Aorta (tissue), 5 donors: ENCODE measurements at places on chromosomes 3 and 15. TPM values are rescaled to one million over a fixed set of nuclear protein-coding genes. Genes with fewer than 3 reads are reported as not detected.

The TCAIM gene
- total RNA-seq = 26.0 TPM

The MYH15 gene
- 0.15 TPM for total RNA-seq

The RPL22L1 gene
- total RNA-seq = 33.5 TPM

The MRPS11 gene
- total RNA-seq = 32.2 TPM

The SIDT1 gene
- total RNA-seq = 3.0 TPM

The SI gene
- not detected for total RNA-seq
